ENCODE measurements at places on chromosomes 4 and X.

DNA sequence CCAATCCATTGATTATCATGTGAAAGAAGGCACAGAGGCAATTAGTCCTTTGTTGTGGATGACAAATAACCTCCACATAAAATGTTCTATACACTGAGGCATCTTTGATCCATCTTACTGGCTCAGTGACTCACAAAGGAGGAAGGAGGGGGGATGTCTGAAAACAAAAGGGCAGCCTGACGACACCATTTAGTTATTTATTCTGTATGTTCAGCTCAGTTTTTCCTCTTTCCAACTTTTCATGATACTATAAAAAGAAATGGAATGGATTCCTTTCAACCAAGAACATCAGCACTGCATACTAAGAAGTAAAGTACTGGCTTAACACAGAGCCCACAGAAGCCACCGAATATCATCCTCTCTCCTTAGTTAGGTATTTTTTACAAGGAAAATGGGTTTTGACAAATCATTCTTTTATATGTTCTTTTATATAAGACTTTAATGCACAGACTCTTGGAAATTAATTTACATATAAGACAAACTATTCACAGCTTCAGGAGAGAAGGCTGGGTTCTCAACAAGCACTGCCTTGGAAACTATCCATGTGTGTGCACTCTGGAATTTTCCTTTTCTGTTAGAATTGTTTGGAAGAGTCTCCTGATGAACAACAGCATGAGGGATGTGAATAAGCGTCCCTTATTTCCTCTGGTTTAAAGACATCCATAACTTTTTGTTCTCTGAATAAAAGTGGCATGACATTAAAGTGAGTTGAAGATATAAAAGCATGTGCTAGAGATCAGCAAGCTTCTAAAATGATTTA, 135.6 kb downstream of the TSPAN5 start:
- no peak for DNase-seq

DNA sequence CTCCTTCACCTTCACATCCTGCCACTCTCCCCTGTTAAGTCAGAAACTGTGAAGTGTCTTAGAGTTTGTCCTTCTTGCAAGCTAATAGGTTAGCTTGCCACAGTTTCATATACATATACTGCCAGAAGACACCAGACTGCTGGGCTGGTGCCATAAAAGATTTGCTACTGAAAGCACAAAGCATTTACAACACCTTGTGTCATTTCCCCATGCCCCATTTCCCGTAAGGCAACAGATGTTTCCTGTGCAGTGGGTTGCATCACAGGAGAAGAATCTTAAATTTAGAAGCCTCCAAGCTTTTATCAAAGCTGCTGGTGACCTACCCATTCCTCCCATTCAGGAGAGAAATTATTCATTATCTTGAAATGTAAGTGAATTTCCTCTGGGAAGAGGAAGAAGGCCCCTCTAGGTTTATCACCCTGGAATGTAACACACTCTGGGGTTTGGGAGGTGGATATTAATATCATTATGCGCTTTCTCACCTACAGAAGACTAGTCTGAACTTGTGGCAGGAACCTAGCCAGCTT, 34.5 kb upstream of the RAB33B start:
- DNase-seq, result peak; percentile 97

- no peak for DNase-seq
Measured at GRCh38 chrX:147916375-147916968, 4.8 kb downstream of the FMR1 start.

DNA sequence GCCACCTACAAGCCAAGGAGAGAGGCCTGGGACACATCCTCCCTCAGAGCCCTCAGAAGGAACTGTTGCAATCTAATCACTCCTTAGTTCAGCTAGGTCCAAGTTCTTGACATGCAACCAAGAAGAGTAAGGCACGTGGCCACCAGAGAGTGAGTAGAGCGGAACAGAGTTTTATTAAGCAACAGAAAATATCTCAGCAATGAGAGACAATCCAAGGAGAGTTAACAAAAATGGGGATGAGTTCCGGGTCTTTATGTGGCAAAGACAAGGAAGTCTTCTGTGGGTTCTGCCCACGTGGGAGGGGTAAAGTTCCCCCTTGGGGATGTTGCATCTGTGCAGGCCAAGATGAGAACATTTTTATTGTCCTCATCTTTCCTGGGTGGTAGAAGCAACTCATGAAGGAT, 38.5 kb upstream of the PROM1 start:
- DNase-seq, result peak; percentile 6

GRCh38 chr4:165360985-165361670, 17.7 kb upstream of the CPE start:
- DNase-seq, result no peak

DNA sequence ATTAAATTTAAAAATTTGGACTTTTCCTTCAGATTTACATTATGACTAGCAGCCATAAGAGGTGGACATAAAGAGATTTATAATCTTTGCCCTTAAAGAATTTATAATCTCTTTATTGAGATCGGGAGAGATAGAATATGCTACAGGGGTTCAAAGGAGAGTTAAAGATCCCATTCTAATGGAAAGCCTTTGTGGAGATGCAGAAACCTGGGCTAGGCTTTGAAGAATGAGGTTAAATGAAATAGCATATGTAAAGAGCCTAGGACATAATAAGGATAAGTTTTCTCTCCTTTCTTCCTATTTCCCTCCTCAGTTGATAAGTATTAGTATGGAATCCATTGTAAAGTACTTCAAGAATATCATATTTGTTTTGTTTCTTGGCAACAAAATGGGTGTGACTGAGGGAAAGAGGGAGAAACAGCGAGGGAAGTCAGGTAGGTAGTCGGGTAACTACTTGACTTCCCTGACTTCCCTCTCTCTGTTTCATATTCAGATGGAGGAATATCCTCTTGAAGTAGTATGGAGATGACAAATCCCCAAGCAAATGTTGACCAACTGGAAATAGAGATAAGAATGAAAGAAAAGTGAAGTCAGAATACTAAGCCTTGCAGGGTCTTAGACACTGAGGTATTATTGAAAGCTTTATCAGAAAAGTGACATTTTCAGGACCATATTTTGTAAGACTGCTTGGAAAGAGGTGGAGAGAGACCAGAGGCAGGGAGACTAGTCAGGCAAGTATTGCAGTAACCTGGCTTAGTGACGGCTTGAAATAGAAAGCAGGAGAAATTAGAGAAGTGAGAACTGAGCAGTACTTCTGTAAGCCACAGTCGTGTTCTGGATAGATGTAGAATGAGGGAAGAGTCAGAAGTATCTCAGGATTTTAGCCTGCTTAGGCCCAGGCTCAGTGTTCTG, 82.9 kb downstream of the PDLIM5 start:
- peak; percentile 70 for DNase-seq

All from Kasumi-1 (cell line).